Activated CD4-positive, alpha-beta T cell treated with anti-CD3 and anti-CD28 coated beads, Interleukin-2, Interleukin-6, amounts not matched to agents 100 ng/mL and 50 ng/mL, durations not matched to agents 16 hours and 8 hours (primary cell): ENCODE measurements at places on chromosomes 2 and 18.
A peak's percentile ranks its signal among the peaks of the same experiment; 100 is the strongest.

DNA sequence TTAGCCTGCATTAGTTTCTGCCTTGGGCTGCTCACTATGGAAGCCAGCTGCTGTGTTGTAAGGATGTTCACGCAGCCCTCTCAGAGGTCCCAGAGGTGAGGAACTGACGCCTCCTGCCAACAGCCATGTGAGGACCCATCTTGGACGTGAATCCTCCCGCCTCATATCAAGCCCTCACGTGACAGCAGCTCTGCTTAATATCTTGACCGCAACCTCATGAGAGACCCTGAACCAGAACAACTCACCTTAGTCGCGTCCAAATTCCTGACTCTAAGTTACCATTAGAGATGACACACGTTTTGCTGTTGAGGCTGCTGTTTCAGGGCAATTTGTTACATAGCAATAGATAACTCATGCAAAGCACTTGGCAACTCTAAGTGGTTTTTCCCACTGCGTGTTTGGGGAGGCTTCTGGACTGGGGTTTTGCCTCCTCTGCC, 97.7 kb downstream of the TMEM17 start:
- no peak for DNase-seq

- no peak for DNase-seq
These were observed 83.7 kb upstream of the APCDD1 start for GRCh38 chr18:10370716-10371115.

DNA sequence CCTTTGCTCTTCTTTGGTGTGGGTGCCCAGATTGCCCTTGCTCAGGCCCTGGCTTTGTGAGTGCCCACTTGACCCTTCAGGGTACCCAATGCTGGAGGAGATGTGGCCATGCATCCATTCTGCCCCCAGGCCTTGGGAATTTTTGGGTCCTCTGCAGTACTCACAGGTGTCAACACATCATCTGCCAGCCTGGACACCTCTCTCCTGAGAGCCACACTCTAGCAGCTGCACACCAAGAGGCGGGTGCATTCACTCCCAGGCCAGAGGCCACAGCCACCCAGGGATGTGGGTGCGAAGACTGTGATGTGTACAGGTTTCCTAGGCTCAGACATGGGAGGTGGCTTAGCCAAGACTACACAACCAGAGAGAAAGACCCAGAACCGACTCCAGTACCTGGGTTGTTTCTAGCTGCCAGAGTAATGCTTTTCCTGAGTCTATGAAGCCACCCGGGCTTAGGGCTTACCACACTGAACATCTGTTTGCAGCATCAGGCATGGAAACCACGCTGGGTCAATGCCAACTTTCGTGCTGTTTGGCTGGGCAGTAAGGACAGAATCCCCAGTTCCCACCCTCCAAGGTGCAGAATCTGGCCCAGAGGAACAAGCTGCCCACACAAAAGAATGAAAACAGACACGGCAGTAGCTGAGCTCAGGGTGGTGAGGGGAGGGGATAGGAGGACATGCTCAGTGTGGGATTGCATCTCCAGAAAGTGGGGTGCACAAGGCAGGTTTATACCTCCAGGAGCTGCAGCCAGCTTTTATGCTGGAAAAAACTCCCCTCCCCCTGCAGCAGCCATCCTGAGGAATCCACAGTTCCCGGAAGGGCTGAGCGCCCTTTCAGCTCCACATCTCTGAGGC, 40.1 kb downstream of the KCNF1 start:
- DNase-seq: no peak

GRCh38 chr2:875687-876615, 74.7 kb upstream of the SNTG2 start:
- DNase-seq: no peak

GRCh38 chr2:88038263-88039105, 17.1 kb downstream of the KRCC1 start:
- no peak for DNase-seq

- no peak for DNase-seq
These were observed 181.4 kb downstream of the DYM start for GRCh38 chr18:49279041-49279440.

GRCh38 chr2:100807707-100808106, 12.2 kb upstream of the NPAS2 start:
- DNase-seq: no peak

GRCh38 chr2:181105562-181105961, 125.2 kb downstream of the UBE2E3 start:
- DNase-seq: no peak

GRCh38 chr18:70311726-70312125, 22.9 kb downstream of the SOCS6 start:
- no peak for DNase-seq

GRCh38 chr2:186508263-186508662, 22.2 kb downstream of the ZC3H15 start:
- DNase-seq: no peak

GRCh38 chr2:88738271-88738670, 46.8 kb downstream of the RPIA start:
- no peak for DNase-seq

GRCh38 chr2:164694275-164694695, 73.0 kb upstream of the GRB14 start:
- no peak for DNase-seq

DNA sequence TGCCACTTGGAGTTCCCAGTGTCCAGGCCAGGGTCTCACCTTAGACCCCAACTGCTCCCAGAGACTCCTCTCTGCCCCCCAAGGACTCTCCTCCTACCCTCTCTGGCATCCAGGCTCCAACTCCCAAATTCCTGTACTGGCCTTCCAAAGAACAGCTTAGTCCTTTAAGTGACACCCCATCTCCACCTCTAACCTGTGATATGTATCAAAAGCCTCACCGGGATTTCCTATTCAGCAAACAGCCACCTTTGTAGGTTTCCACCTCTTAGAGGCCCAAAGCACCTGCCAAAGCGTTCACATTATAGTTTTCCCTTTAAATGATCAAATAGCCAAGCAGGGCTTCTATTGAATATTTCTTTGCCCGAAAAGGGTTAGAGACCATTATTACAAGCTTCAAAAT, 2.7 kb upstream of the COPS8 start:
- DNase-seq: no peak

DNA sequence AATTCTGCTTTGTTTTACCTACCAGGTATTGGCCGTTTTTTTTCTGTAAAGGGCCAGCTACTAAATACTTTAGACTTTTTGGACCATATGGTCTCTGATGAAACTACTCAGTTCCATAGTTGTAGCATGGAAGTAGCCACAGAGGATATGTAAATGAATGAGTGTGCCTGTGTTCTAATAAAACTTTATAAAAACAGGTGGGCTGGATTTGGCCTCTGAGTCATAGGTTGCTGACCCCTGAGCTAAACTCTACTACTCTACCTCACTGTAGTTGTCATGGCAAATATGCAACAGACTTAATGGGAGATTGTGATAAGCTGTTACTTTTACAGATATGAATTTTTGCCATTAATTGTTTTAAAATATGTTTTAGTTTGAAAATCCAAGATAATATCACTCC, 19.7 kb downstream of the CLIP4 start:
- no peak for DNase-seq

DNA sequence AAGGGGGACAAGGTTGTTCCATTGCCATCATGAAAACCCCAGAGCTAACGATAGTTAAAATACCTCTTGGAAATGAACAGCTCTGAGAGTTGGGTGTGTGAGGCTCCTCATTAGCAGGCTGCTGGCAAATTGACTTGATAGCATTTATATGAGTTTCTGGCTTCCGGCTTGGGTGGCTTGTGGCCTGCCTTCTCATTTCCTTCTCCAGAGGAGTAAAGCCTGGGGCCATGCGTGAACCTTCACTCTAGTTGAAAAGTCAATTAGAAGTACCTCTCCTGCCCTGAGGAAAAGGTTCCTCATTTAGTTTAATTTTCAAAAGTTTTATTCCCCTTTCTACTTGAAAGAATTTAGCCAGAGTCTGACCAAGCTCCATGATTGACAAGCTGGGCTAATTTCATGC, 67.1 kb downstream of the MGAT5 start:
- DNase-seq: peak; percentile 60

DNA sequence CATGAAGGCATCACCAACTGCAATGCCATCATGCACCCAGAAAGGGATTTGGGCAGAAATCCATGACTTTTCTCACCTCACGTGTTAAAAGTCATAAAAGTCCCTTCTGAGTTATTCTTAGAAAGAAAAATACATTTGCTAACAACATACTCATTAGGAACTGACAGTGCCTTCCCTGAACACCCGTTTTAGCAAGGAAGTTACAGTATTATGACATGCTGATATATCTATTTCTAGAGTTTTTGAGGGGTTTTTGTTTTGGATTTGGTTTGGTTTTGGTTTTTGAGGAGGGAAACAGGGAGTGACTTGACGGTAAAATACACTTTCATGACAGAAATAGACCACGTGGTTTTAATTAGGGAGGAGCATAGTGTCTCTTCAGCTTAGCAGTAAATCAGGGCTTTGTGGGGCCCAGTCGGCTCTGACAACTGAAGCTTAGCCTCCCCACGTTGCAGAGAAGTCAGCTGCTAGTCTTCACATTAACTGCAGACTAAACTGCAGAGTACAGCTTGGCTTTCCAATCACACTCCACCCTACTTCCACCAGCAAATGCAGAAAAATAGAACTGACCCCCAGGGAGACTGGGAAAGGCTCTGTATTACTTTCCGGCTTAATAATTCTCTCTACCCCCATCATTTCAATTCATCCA, 141.4 kb downstream of the FAM124B start:
- no peak for DNase-seq

DNA sequence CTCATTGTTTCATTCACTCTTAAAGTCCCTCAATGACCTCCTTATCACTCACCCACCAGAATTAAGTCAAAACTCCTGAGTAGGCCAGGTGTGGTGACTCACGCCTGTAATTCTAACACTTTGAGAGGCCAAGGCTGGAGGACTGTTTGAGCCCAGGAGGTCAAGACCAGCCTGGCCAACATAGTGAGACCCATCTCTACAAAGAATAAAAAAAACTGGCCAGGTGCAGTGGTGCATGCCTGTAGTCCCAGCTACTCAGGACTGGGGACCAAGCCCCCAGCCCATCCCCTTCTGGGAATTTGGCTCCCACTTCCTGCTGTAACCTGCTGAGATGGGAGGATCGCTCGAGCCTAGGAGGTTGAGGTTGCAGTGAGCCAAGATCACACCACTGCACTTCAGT, 28.9 kb downstream of the TMEM247 start:
- no peak for DNase-seq
